Stimulated activated CD8-positive, alpha-beta memory T cell treated with anti-CD3 and anti-CD28 coated beads, Interleukin-15, amount 100 ng/mL, for 1 hour (primary cell): ENCODE measurements at places on chromosomes 1 and 21.

DNA sequence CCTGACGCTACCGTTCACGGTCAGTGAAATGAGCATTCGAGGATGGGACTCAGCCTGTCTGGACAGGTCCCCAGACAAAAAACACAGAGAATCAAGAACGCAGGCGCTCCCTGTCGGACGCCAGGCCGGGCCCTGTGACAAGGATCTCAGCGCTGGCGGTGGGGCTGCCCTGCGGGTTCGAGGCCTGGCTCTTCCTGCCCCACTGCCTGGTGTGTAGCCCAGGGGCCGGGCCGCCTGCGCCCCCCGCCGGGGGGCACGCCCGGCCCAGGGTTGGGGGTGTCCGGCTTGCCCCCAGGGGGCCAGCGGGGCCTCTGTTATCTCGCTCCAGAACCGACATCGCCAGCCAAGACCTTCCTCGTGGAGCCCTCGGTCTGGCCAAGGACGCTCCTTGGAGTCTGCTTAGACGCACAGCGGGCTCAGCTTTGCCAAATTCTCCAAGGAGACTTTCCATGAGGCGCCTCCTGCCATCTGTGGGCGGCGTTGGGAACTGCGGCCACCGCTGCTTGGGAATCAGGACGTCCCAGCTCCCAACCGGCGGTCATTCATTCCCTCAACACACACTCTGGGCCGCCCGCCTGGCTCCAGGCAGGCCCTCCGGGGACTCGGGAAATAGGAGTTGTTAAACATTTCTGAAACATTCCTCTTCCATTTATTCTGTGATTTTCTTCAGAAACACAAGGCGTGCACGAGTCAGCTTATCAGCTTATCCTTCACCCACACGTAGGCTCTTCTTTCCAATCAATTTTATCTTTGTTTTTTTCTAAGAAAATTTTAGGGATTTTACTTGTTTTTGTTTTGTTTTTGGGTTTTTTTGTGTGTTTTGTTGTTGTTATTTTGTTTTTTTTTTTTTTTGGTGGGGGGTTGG is 11.3 kb upstream of the RIPK4 start:
- no peak for DNase-seq

GRCh38 chr1:227378181-227378580 is 59.9 kb upstream of the CDC42BPA start:
- no peak for DNase-seq

GRCh38 chr1:59241909-59242308 is 55.0 kb upstream of the FGGY start:
- no peak for DNase-seq

- no peak for DNase-seq
These were observed 6.2 kb downstream of the PRMT2 start for GRCh38 chr21:46641656-46642055.

GRCh38 chr1:30986755-30987154 is 78.2 kb upstream of the SDC3 start:
- DNase-seq = no peak

GRCh38 chr1:59236721-59237545 is 60.0 kb upstream of the FGGY start:
- DNase-seq = no peak

- DNase-seq = no peak
These were observed 244.5 kb downstream of the GPR52 start for GRCh38 chr1:174692313-174692712.

DNA sequence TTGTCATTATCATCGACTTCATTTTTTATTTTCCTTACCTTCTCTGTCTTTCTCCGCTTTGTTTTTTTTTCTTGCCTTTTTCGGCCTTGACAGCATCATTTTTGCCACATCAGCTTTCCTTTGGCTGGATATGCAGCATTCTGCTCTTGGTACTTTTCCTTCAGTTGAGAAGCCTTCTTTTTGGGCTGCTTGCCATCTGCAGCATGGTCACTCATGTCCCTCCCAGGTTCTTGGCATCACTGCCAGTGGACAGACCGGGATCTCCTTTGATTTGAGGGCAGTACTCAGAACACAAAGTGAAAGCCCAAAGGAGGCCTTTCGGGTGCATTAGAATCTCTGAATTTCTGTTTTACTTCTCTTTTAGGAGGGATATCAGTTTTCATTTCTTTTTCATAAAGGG is 3.7 kb upstream of the PARP1 start:
- DNase-seq = no peak

DNA sequence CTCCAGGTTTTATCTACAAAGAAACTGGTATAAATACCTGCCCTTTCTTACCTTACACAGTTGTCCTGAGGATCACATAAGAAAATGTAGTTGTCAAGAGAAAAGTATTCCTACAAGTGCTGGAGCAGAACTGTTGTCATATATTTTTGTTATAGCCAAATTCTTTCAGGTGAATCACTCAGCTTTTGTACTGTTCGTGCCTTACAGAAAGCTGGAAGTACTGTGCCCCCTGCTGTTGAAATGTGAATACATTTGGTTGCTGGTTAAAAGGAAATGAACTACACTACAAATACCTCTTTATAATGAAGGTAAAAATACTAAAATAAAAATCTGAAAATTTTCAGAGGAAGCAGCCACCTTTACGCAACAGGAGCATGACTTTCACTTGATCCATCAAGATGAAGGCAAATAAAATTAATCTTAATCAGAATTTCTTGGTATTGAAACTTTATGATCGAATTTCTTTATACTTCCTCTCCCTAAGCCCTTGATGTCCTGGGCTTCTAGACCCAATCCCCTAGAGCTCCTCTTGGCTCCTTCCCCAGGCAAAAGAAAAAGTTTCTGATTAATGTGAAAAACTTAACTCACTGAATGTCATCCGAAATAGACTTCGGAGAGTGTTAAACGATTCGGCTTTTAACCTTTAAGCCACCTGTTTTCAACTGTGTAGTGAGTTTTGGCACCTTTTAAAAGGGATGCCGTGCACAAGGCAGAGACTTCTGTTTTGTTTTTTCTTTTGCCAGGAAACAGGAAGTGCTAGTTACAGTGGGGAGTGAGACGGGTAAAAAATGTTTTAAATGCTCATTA is 12.5 kb downstream of the CHML start:
- DNase-seq = no peak

DNA sequence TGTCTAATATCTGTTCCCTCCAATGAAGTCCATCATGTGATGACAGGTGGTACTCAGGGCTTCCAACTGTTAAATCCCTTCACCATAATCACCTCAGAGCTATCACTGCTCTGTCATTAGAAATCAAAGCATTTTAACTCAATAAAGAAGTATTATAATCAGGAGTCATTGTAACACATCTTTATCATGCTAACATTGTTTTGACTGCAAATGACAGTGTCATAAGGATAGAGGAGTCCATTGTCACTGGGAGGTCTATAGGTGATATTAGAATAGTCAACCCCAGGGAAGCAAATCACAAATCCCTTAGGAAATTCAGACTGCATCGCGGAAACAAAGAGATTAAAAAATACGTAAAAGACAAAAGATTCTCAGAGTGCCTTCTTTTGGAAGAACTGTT is 30.8 kb downstream of the LRRC53 start:
- no peak for DNase-seq

DNA sequence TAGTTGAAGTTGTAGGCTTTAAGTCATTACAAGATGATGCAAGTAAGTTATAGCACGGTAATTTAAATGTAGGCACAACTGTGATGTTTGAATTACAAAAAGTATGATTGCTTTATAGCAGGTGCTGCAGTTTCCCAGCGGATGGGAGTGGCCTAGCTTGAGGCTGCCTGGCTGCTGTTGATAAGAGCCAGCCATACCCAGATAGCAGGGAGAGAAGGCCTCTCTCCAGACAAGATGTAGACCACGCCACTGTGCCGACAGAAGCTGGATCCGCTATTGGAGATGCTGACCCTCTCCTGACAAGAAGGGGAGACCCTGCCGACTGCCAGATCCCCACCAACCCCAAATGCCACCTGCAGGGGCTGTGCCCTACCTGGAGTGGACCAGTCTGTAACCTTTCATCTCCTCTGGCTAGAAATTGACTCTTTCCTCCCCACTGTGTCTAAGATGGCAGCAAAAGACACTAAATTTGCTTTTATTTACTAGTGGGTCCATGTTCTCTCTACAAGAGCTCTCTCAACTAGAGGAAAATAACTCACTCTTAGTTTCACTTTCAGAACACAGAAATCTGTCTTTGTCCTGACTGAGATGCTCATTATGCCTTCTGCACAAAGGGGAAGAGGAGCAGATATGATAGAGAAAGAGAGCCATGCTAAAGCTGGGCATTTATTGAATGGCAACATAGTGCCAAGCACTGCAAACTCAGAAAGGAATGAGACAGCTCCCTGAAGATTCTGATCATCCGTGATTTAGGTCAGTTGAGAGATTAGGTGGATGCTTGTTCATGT is 127.9 kb downstream of the URB2 start:
- no peak for DNase-seq

GRCh38 chr1:222189218-222189617 is 358.7 kb downstream of the HHIPL2 start:
- DNase-seq = no peak
